Right cardiac atrium (tissue), 5 donors: ENCODE measurements at places on chromosomes 2 and 18.

DNA sequence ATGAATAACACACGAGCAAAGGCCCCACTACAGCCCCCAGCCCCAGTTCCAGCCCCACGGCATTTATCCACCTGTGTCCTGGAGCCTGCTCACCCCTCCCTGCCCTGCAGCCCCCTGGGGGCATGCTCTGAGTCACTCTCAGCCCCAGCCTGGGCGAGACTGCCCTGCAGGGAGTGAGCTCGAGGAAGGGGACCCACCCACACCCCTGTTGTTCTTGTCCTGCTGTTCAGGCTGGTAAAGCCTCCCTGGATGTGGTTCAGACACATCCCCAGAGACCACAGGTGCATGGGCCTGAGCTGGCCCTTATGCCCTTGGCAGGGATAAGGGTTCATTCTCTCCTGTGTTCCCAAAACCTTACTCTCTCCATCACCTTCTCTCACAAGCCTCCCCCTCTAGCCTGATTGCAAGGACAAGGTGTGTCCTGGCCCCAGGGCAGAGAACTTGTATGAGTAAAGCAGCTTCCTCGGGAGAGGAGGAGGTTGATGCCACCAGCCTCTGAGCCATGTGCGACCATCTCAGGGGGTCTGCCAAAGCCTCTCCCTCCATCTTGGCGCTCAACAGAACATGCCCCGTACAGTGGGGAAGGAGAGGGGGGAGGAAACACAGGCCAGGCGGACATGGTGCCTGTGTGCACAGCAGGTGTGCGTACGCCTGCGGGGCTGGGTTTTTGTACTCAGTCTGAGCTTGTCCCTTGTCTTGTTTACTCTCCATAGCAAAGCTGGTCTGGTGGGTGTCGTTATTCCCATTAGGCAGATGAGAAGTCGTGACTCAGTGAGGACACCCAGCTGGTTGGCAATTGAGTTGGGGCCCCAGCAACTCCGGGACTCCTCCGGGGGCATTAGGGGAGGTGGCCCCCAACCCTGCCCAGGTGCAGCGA, 64.4 kb downstream of the CIB4 start:
- no peak for DNase-seq

GRCh38 chr18:53745224-53745967, 479.1 kb downstream of the MBD2 start:
- DNase-seq: no peak

DNA sequence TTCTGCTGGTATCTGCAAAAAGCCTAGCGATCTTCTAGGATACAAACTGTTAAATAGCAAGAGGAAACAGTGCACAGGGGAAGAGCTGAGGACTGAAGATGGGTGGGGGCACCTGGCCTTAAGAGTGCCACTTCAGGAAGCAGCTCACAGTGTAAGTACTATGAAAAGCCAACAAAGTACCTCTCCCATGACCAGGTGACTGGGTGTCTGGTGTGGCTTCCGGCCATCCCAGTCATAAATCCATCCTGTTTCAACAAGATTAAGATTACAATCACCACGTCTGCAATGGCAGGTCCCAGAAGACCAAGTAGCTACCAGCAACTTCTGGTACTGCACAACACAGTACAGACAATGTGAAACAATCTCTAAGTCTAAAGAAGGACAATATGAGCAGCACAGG, 15.9 kb downstream of the ERFE start:
- DNase-seq: no peak

- DNase-seq: no peak
Measured at GRCh38 chr2:47519147-47519537, 116.2 kb downstream of the MSH2 start.
